ENCODE measurements at places on chromosomes 4 and X.

GRCh38 chrX:132766452-132766851 lies 192.0 kb downstream of the HS6ST2 start:
- DNase-seq, result no peak

- no peak for DNase-seq
These were observed 233.7 kb downstream of the CBR4 start for GRCh38 chr4:168776382-168776781.

GRCh38 chr4:89403826-89404225 lies 96.2 kb upstream of the GPRIN3 start:
- no peak for DNase-seq

DNA sequence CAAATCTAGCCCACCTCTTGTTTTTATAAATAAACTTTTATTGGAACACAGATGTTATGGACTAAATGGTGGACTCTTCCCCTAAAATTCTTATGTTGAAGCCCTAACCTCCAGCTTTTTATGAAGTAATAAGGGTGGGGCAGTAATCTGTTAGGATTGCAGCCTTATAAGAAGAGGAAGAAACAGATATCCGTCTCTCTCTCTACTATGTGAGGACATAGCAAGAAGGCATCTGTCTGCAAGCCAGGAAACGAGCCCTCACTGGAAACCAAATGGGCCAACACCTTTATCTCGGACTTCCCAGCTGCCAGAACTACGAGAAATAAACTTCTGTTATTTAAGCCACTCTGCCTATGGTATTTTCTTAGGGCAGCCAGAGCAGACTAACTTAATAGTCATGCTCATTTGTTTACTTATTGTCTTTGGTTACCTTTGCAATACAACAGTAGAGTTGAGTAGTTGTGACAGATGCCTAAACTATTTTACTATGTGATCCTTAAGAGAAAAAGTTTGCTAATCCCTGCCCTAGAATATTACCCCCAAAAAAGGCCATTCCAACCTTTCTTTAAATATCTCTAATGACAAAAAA lies 67.4 kb downstream of the MANBA start:
- no peak for DNase-seq

DNA sequence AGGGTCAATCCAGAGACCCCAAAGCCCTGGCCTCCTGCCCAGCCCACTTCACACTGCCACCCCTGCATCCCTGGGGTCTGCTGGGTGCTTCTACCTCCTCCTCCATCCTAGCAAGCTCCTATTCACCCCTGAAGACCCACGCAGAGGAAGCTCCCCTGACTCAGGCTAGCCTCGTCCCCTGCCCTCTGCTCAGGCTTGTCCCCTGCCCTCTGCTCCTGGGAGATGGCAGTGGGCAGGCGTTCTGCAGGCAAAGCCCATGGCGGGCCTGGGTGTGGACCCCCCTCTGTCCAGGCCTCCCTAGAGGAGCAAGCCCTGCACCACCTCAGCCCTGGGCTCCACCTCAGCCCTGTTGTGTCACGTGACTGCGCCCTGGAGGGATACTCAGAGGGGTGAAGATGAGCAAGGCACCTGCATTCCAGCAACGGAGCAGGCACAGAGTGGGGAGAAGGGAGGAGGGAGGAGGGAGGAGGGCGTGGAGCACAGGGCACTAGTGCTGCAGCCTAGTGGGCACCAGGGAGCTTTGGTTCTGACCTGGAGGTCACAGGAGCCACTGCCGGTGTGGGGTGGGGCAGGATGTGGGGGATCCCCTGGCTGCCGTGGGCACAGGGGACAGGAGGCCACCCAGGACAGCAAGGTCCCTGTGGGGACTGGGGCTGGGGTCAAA lies 27.6 kb upstream of the FGFR3 start:
- no peak for DNase-seq

GRCh38 chr4:156515295-156515694 lies 456.3 kb downstream of the PDGFC start:
- DNase-seq, result no peak

GRCh38 chr4:72918362-72918761 lies 151.2 kb downstream of the COX18 start:
- no peak for DNase-seq

GRCh38 chr4:184843984-184844554 lies 18.3 kb upstream of the ACSL1 start:
- DNase-seq, result no peak

DNA sequence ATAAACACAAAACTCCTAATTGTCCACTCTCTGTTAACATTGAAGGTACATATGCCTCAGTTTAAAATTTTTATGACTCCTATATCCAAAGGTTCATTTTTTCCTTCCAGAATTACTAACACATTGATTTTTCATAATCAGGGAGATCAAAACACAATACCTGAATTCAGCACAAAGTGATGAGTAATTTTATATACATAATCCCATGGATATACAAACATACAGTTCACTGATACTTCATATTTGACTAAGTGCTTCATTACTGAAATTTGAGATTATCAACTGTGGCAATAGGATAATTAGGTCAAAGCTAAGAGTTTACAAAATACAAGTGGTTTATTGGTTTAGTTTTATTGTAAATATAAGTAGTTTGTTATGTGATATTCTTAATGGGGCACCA lies 176.2 kb upstream of the PRPS2 start:
- DNase-seq, result no peak

- DNase-seq, result no peak
These were observed 44.9 kb upstream of the GPRIN3 start for GRCh38 chr4:89352541-89352940.

GRCh38 chr4:188030401-188030800 lies 34.8 kb downstream of the ZFP42 start:
- no peak for DNase-seq

DNA sequence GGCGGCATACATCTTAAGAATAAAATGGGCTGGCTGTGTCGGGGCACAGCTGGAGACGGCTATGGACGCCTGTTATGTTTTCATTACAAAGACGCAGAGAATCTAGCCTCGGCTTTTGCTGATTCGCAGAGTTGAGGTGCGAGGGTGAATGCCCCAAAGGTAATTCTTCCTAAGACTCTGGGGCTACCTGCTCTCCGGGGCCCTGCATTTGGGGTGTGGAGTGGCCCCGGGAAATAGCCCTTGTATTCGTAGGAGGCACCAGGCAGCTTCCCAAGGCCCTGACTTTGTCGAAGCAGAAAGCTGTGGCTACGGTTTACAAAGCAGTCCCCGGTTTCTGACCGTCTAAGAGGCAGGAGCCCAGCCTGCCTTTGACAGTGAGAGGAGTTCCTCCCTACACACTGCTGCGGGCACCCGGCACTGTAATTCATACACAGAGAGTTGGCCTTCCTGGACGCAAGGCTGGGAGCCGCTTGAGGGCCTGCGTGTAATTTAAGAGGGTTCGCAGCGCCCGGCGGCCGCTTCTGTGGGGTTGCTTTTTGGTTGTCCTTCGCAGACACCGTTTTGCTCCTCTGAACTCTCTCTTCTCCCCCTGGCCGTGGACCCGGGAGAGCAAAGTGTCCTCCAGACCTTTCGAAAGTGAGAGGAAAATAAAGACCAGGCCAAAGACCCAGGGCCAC lies 1.9 kb downstream of the SHOX start:
- DNase-seq, result no peak

DNA sequence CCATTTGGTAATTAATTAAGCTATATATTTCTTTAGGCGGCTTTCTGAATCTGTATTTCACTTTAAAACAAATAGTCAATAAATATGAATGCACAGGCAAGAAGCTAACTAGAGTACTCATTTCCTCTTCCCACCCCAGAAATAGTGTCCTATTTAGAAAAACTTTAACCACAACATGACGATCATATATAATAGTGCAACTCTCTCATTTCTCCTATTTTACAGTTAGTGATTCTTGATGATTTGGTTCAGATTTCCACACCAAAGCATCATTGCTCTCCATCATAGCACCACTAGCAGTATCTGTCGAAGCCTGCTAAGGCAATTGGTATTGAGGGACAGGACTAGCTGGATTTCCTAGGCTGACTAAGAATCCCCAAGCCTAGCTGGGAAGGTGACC lies 184.0 kb upstream of the GALNTL6 start:
- no peak for DNase-seq

GRCh38 chr4:1094336-1094690 lies 19.1 kb downstream of the RNF212 start:
- DNase-seq, result no peak

- DNase-seq, result no peak
These were observed 14.4 kb downstream of the PPEF1 start for GRCh38 chrX:18721683-18722499.

- no peak for DNase-seq
These were observed 467.0 kb downstream of the PCDH18 start for GRCh38 chr4:137065311-137065710.
